ENCODE measurements at places on chromosomes 13 and 19.

DNA sequence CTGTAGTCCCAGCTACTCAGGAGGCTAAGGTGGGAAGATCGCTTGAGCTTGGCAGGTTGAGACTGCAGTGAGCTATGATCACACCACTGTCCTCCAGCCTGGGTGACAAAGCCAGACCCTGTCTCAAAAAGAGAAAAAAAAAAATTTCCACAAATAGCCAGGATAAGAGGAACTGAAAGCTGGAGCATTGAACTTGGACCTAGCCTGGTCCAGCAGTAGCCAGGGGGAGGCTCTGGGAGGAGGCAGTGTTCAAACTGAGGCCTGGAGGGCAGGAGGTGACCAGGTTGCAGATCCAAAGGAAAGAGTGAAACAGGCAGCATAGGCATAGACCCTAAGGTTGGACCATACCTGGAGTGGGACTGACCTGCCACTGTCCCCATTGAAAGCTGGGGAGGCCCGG lies 26.9 kb upstream of the PIK3R2 start:
- no peak for DNase-seq
- H3K27ac ChIP-seq: no peak overlapping the region
- no peaks in the 10 kb centered on the region for H3K27me3 ChIP-seq
- H3K4me3 ChIP-seq: no peak overlapping the region
- no peaks in the 10 kb centered on the region for H3K4me1 ChIP-seq
- no peaks in the 10 kb centered on the region for H3K36me3 ChIP-seq

- no peak overlapping the region for H3K4me3 ChIP-seq
- H3K27me3 ChIP-seq: no peaks in the 10 kb centered on the region
- H3K4me1 ChIP-seq: no peaks in the 10 kb centered on the region
- DNase-seq: no peak
- no peak overlapping the region for H3K27ac ChIP-seq
Measured at GRCh38 chr19:5171711-5172110, 168.9 kb downstream of the PTPRS start.

- H3K4me3 ChIP-seq: peak within 1 kb of the TSS; percentile 61
- no peaks in the 10 kb centered on the region for H3K27me3 ChIP-seq
- H3K4me1 ChIP-seq: peaks cover 21% of the 10 kb centered on the region
- peak within 1 kb of the TSS; percentile 76 for H3K27ac ChIP-seq
- peak; percentile 49 for DNase-seq
Measured at GRCh38 chr19:55116859-55117662, at the start of gene PPP1R12C. Gene PPP1R12C, minus strand, starts transcription at chr19:55117637. Its CDS starts 94 bp downstream, at chr19:55117543.

DNA sequence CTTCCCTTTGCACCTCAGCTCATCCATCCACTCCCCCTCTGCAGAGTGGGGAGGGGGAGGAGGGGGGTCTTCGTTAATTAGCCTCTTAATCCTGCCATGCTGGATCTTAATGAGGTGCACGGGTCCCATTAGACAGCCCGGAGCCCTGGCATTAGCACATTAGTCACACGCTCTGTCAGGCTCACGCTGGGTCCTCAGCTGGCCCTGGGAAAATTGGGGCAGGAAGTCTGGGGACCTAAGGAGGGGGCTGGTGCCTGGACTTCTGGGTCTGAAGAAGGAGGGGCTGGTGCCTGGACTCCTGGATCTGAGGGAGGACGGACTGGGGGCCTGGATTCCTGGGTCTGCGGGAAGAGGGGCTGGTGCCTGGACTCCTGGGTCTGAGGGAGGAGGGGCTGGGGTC lies 444 bp upstream of the NCCRP1 start:
- no peak overlapping the region for H3K27ac ChIP-seq
- no peaks in the 10 kb centered on the region for H3K36me3 ChIP-seq
- H3K4me3 ChIP-seq: no peak overlapping the region
- peaks cover 4% of the 10 kb centered on the region for H3K4me1 ChIP-seq

DNA sequence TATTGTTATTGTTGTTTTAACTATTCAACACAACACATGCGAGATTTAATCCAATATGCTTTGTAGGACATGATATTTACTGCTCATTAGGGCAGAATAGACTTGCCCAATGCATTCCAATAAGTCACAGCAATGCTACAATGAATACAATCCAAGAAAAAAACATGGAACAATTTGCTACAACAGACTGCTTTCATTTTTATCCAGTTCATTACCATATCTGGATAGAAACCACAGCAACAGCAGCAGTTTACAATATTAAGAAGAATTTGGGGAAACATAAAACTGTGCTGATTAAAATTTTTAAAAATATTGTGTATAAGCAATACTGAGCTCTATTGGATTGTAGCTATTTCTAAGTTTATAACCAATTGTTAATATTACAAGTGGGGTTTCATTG lies 833.0 kb downstream of the DIAPH3 start:
- no peaks in the 10 kb centered on the region for H3K36me3 ChIP-seq
- no peak overlapping the region for H3K4me3 ChIP-seq
- no peaks in the 10 kb centered on the region for H3K27me3 ChIP-seq
- no peak for DNase-seq
- H3K4me1 ChIP-seq: no peaks in the 10 kb centered on the region

DNA sequence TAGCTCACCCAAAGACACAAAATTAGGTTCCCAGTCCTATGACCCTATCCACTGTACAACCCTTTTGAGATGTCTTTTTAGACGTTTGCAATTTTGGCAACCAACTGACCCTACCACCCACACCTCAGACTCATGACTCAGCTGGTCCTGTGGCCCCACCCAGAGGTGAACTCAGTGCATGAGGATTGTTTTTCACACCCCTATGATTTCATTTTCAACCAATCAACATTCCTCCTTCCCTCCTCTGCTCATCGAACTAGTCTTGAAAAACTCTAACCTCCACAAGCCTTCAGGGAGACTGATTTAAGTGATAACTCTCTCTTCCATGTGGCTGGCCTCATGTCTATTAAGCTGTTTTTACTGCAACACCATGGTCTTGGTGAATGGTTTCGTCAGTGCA lies 350.7 kb downstream of the UQCRFS1 start:
- DNase-seq: no peak
- no peak overlapping the region for H3K4me3 ChIP-seq
- no peak overlapping the region for H3K27ac ChIP-seq
- peaks cover 7% of the 10 kb centered on the region for H3K4me1 ChIP-seq
- H3K36me3 ChIP-seq: no peaks in the 10 kb centered on the region
- no peaks in the 10 kb centered on the region for H3K27me3 ChIP-seq

GRCh38 chr13:107678075-107678689 lies 537.2 kb downstream of the LIG4 start:
- no peak overlapping the region for H3K27ac ChIP-seq
- no peaks in the 10 kb centered on the region for H3K4me1 ChIP-seq
- H3K27me3 ChIP-seq: no peaks in the 10 kb centered on the region

GRCh38 chr19:1025960-1026782 lies at the start of gene CNN2:
Gene CNN2, plus strand, starts transcription at chr19:1026608. Its CDS starts 54 bp downstream, at chr19:1026662.
- H3K27ac ChIP-seq: peak within 1 kb of the TSS; percentile 95
- no peaks in the 10 kb centered on the region for H3K36me3 ChIP-seq
- H3K4me3 ChIP-seq: peak within 1 kb of the TSS; percentile 83
- peaks cover 10% of the 10 kb centered on the region for H3K4me1 ChIP-seq
- H3K27me3 ChIP-seq: no peaks in the 10 kb centered on the region
